Lower leg skin (tissue), 4 donors: ENCODE measurements at places on chromosomes 3 and 15. TPM values are rescaled to one million over a fixed set of nuclear protein-coding genes. Genes with fewer than 3 reads are reported as not detected.

- DNase-seq: no peak
Measured at GRCh38 chr15:98686983-98687382, 38.6 kb downstream of the IGF1R start.

DNA sequence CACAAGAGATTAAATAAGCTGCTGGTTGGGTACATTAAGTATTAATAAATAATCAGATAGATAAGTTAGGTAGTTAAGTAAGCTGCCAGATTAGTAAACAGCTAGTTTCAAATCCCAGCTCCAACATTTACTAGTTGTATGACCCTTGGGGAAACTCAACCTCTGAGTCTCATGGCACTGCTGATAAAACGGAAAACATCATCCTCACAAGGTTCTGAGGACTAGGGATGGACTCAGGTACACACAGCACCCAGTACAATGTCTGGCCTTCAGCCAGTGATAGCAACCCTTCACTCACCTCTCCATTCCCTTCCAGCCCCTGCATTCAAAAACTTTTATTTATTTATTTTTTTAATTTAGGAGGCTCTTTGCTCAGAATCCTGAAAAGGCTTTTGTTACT lies 32.3 kb downstream of the B3GNT5 start:
- DNase-seq: no peak

DNA sequence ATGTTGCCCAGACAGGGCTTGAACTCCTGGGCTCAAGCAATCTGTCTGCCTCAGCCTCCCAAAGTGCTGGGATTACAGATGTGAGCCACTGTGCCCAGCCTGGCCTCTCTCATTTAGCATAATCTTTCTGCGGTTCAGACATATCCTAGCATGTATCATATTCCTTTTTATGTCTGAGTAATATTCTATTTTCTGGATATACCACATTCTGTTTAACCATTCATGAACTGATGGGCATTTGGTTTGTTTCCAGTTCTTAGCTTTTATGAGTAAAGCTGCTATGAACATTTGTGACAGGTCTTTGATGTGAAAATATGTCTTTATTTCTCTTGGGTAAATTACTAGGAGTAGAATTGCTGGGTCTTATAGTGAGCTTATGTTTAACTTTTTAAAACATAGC lies 23.5 kb downstream of the FAM81A start:
- DNase-seq: no peak

COL7A1 gene
- total RNA-seq: 208 TPM

CLDN11 gene
- 1.5 TPM for total RNA-seq
